ENCODE measurements at places on chromosomes 4 and X. TPM values are rescaled to one million over a fixed set of nuclear protein-coding genes. Genes with fewer than 3 reads are reported as not detected.

Gene PTPN13
- 11.3 TPM for total RNA-seq

Gene ZFYVE28
- 10.0 TPM for total RNA-seq

Gene TMEM156
- 7.2 TPM for total RNA-seq

Gene ZNF732
- total RNA-seq = not detected

Gene ASB5
- not detected for total RNA-seq

Gene NKX3-2
- 0.12 TPM for total RNA-seq

Gene HSPA4L
- 27.0 TPM for total RNA-seq

Gene SMIM31
- 0.10 TPM for total RNA-seq

Gene BMPR1B
- 0.20 TPM for total RNA-seq

Data from NCI-H460 (cell line).